Common myeloid progenitor, CD34-positive (primary cell): ENCODE measurements at places on chromosomes 11 and 22.

DNA sequence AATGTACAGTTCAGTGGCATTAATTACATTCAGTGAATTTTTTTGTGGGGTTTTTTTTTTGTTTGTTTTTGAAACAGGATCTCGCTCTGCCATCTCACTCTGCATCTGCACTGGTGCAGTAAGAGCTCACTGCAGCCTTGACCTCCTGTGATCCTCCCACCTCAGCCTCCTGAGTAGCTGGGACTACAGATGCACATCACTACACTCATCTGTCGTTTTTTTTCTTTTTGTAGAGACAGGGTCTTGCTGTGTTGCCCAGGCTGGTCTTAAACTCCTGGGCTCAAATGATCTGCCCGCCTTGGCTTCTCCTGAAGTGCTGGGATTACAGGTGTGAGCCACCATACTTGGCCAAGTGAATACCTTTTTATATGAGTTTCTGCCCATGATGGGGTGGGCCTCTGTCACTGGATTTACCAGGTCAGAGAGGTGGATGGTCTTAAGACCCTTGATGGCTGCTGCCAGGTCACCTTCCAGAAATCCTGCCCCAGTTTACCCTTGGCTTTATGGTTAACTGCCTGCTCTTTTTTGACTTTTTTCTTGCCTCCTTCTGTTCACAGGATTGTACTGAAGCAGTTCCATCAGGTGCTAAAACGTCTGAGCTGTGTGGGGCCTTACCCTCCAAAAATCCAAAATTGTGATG, 22.6 kb downstream of the BCR start:
- no peak for DNase-seq

DNA sequence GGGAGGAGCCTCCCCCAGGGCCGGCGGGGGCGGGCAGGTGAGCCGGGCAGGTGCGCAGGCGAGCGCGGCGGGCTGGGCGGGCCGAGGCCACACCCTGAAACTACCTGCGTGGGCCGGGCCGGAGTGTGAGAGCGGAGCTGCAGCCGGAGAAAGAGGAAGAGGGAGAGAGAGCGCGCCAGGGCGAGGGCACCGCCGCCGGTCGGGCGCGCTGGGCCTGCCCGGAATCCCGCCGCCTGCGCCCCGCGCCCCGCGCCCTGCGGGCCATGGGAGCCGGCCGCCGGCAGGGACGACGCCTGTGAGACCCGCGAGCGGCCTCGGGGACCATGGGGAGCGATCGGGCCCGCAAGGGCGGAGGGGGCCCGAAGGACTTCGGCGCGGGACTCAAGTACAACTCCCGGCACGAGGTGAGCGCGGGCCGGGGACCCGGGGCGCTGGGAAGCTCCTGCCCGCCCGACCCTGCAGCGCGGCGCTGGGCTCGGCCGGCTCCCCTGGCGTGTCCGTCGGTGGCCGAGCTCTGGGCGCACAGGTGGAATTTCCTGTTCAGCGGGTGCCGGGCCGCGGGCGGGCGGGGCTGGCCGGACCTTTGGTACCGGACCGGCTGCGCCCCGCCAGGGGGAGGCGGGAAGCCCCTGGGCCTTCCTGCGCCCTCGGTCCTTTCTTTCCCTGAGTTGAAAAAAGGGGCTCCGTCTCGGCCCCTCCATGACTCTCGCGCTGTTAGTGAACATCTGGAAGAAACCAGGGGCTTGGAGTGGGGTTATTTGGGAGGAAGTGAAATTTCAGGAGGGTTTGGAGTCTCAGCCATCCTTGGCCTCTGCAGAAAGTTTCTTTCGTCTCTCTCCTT, at the start of gene ST14:
TSS of gene ST14 (plus strand) at position 126 of the 841 bp plus-strand sequence. CDS start at position 324, 198 bp downstream.
- peak; percentile 66 for DNase-seq

DNA sequence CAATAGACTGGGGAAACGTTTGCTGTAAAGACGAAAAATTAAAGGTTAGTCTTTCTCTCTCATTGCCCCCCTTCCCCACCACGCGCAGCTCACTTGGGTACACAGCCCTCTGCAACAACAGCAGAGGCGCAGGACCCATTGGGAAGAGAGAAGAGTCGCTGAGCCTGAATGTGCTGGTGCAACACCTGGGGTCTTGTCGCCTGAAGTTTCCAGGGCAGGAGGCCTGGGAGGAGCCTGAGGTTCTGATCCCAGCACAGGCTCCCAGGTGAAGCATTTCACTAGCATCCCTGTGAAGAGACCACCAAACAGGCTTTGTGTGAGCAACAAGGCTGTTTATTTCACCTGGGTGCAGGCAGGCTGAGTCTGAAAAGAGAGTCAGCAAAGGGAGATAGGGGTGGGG, 116.2 kb upstream of the NTM start:
- DNase-seq, result no peak

- peak; percentile 61 for DNase-seq
These were observed 15.4 kb downstream of the FAM181B start for GRCh38 chr11:82718307-82718706.

- DNase-seq, result no peak
These were observed 79.3 kb upstream of the PRR5 start for GRCh38 chr22:44622679-44623078.

DNA sequence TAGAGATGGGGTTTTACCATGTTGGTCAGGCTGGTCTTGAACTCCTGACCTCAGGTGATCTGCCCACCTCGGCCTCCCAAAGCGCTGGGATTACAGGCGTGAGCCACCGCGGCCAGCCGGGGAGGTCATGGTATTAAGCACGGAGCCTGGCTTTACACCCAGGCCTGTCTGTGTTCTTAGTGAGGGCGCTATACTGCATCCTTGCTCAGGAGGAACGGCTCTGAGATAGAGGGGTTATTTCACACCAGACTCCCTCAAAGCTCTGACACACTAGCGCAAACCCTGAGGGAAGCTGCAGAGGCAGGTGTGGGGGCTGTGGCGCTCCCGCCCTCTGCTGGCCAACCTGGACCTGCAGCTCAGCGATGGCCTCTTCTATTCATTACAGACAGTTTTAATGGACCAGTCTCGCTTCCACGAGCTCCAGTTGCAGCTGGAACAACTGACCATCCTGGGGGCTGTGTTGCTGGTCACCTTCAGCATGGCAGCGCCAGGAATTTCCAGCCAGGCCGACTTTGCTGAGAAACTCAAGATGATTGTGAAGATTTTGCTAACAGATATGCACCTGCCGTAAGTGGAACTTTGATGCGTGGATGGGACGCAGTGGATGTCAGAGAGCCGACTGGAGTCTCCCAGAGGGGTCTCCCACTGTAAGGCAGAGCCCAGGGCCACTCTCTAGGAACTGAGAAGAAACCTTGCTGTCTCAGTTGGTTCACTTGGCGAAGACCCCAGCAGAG, 26.2 kb downstream of the TCP11L1 start:
- peak; percentile 86 for DNase-seq

- DNase-seq, result no peak
These were observed 68.5 kb upstream of the SLC35C1 start for GRCh38 chr11:45736424-45736823.

- peak; percentile 95 for DNase-seq
These were observed 268.4 kb downstream of the ETS1 start for GRCh38 chr11:128318856-128319474.

- no peak for DNase-seq
These were observed 150.3 kb downstream of the LRRC4C start for GRCh38 chr11:41309111-41309522.

DNA sequence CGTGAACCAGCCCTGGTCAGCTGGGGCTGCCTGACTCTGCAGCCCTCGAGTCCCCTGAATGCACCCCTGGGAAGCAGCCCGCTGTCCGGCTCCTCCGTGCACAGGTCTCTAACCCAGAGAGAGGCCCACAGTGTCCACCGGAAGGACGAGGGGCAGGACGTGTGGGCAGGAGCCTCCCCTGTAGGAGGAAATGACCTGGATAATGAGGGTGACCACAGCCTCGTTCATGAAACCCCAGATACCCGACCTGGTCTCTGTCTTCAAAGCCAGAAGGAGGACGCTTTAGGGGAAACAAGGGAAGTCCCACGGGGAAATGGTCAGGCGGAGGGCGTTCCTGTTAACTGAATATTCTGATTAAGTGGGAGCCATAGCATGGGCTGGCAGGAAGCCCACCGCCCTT, 23.3 kb downstream of the LIF start:
- no peak for DNase-seq

DNA sequence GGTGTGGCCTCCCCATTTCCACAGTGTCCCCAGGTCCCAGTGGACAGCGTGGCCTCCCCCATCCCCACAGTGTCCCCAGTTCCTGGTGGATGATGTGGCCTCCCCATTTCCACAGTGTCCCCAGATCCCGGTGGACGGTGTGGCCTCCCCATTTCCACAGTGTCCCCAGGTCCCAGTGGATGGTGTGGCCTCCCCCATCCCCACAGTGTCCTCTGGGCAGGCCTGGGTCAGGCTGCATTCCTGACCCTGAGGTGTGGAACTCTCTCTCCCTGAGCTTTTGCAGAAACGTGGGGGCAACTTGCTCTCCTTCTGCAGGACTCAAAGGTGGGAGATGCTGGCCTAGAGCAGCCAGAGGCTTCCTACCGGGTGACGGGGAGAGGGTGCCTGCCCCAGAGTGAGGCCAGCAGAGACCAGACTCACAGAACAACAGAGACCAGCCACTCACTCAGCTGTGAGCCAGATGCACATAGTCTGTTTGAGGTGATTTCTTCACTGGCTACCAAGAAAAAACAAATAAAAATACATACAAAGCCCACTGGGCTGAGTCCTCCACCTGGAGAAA, 85.8 kb upstream of the FGF3 start:
- no peak for DNase-seq

- no peak for DNase-seq
These were observed 207.0 kb downstream of the TBC1D22A start for GRCh38 chr22:46969491-46969890.

DNA sequence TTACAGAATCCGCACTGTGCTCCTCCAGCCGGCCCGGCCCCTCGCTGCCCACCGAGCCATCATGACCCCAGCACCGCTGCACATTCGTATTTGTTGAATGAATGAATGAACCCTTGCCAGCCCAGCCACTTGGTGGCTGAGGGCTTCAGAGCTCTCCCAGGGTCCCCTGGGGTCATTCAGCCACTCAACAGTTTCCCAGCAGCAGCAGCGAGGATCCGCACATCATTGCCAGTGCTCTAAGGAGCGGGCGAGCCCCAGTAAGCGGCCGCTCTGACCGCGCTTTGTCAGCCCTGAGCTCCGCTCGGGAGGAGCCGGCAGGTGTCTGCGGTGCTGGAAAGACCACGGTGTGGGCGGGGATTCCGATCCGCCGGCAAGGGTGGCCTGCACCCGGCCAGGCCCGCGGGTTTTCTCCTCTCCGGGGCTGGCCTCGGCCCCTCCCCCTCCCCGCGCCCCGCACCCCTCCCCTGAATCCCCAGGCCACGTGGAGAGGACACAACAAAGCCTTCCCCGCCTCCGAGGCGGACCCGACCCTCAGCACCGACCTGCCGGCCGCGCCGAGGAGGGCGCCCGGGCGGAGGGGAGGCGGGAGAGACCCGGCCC, 563 bp downstream of the BID start:
- peak; percentile 72 for DNase-seq

DNA sequence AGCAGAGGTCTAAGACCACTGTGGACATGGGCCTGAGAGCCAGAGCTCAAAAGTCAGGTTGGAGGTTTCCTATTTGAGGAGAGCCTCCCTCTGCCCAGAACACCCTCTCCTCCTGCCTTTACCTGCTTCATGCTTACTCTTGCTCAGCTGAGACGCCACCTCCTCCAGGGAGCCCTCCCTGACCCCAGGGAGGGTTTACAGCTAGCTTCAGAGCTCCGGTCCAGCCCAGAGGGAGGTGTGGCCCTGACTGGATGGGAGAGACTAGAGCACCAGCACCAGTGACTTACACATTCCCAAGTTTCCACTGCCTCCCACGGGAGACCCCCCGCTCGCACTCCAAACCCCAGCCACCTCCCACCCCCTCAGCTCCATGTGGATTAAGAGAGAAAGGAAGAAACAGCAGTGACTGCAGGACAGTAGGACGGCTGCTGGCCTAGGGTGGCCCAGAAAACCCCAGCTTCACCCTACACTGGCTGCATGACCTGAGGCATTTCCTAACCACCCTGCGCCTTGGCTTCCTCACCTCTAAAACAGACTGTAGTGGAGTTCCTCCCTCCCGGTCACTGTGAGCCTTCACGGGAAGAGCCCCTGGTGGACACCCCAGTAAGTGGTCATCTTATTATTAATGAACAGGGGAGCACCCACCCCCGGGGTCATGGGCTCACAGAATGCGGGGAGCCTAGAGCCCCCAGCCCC, 24.5 kb upstream of the PDGFB start:
- DNase-seq, result no peak

GRCh38 chr11:3058753-3059664, 1.8 kb upstream of the CARS1 start:
- DNase-seq, result peak; percentile 23

- no peak for DNase-seq
These were observed 608.2 kb downstream of the TBC1D22A start for GRCh38 chr22:47370448-47371262.

- DNase-seq, result no peak
These were observed 603.7 kb upstream of the LUZP2 start for GRCh38 chr11:23893126-23893525.

DNA sequence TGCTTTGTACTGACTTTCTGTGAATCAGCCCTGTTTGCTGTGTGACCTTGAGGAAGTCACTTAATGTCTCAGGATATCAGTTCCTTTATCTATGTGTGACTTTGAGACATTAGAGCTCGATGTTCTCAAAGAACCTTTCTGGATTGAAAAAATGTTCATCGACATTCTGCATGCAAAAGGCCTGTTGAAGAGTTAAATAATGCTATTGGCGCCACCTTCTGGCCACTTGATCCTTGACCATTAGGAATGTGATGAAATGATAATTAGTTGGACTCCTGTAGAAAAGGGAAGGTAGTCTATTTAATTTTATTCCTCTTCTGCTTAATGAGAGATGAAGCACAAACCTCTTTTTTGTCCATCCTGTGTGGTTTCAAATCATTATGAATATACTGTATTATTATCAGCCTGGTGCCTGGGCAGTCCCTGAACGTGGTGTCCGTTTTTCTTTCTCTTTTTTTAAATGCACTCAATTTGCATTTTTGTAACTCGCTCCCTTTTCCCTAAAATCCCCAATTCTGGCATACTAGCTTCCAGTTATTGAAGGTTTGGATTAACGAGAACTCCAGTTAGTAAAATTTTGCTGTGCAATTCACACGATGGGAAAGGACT, 20.7 kb downstream of the ELF5 start:
- DNase-seq, result peak; percentile 67

GRCh38 chr11:121749691-121750090, 296.9 kb upstream of the SORL1-AS1 start:
- DNase-seq, result no peak

DNA sequence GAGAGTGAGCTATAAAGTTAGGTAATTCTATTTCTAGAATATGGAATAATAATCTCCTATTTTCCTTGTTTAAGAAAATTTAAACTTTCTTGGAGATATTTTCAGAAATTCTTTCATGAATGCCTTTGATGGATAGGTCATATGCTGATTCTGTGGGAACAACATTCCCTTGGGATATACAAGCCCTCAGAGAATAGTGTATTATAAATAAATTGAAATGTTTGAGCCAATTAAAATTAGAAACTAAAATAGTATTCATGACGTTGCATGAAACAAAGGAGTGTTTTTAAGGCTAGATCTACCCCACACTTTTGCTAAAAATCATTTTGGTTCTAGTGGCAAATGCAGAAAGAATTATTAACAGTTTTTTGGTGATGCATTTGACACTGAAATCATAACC, 269.3 kb upstream of the ANO3 start:
- DNase-seq, result no peak

DNA sequence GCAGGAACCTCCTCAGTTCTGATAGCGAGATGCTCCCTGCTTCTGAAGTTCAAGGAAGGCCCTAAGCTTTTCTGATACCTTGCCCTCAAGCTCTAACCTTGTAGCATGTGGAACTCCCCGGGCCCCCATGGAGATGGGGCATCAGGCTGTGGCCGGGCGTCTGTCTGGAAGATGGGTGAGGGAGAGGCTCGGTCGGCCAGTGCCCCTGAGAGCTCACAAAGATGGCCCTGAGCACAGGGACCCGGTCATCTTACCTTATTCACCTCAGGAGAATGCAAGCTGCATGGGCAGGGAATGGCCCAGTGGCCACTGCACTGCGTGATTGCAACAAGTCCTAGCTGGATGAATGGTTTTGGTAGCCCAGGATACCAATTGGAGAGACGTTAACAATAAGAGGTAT, 830.3 kb downstream of the TBC1D22A start:
- DNase-seq, result no peak
